Neural progenitor cell (in vitro differentiated cells): ENCODE measurements at places on chromosomes 2 and 18. TPM values are rescaled to one million over a fixed set of nuclear protein-coding genes. Genes with fewer than 3 reads are reported as not detected.

DNA sequence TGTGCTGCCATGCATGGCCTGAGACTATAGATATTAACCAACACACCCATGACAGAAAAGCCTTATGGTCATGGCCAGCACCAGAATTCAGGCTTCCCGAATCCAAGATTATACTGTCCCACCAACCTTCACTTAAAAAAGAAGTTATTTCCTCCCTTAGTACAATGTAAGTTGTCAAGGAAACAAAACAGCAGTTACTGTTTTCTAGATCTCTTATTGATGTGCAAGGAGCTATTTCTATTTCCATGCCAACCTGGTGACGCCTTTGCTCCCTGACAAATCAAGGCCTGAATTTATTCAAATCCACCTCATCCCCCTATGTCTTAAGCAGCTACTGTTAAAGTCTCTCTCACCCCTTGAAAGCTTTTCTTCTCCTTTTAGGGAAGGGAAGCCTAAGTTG, 249.3 kb downstream of the ZNF521 start:
- no peak for DNase-seq

DNA sequence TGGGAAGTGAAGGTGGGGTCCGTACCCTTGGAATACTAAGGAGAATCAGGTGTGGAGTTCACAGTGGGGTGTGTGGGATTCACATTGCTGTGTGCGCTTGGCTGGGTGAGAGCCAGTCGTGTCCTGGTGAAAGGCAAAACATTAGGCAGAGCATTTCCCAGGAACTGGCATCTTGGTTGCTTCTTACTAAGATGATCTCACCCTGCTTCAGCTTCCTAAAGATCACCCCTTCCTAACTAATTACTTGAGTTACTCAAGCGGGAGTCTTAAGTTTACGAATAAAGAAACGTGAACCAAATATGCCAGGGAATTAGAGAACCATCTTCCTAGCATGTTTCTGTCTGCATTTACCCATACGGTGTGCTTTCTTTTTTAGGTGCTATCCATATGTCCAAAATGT, 122.9 kb downstream of the NCK2 start:
- DNase-seq, result no peak

DNA sequence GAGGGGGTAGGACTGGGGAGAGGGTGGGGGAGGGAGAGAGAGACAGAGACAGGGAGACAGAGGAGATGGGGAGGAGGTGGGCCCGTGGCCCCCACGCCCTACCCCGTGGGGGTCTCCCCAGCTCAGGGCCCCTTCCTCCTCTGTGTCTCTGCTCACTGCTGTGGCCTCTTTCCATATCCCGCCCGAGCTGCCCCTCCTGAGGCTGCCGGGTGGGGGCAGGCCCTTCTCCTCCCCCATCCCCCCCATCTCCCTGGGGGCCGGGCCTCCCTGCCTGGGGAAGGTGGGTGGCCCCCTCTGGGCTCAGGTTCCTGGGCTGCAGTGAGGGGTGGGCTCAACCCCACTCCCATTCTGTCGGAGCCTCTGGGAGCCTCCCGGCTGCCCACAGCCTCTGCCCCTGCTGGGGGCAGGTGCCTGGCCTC, 332 bp upstream of the PDCD1 start:
- no peak for DNase-seq

GRCh38 chr18:35506024-35506712, 8.4 kb upstream of the INO80C start:
- no peak for DNase-seq

- DNase-seq, result no peak
These were observed 265.2 kb upstream of the SPHKAP start for GRCh38 chr2:228446734-228447133.

DNA sequence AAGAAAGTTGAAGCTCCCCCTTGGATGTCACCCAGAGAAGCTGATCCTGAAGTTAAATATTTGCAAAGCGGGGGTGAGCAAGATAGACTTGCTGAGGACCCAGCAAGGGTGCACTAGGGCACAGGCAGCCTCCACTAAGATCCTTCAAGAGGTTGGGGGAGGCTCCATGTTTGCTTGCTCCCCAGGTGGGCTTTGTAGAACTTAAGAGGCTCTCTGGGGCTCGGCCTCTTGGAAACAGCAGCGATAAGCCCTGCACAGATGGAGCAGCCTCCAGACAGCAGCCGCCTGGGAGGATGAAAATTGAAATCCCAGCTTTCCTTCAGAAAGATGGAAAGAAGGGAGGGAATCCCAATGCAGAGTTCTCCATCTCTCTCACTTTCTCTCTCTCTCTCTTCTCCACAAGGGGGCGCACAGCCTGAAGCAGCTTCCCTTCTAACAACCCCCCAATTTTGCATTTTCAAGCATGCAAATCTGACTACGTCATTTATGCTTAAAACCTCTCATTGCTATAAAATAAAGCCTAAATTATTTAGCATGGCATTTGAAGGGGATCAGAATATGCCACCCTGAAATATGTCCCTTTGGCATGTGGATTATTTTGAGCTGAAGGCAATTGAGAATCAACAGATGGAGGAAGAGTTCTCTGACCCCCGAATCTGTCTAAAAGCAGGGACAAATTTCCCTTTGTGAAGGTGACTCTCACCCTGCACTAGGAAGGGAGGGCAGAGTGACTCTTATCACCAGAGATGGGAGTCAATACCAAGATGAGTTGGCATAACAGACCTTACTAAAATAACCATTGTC, 185.7 kb upstream of the KLHL29 start:
- DNase-seq, result peak; percentile 46

GRCh38 chr2:25063876-25064660, 22.2 kb downstream of the EFR3B start:
- no peak for DNase-seq

- no peak for DNase-seq
These were observed 9.4 kb upstream of the TXNDC2 start for GRCh38 chr18:9876212-9876866.

DNA sequence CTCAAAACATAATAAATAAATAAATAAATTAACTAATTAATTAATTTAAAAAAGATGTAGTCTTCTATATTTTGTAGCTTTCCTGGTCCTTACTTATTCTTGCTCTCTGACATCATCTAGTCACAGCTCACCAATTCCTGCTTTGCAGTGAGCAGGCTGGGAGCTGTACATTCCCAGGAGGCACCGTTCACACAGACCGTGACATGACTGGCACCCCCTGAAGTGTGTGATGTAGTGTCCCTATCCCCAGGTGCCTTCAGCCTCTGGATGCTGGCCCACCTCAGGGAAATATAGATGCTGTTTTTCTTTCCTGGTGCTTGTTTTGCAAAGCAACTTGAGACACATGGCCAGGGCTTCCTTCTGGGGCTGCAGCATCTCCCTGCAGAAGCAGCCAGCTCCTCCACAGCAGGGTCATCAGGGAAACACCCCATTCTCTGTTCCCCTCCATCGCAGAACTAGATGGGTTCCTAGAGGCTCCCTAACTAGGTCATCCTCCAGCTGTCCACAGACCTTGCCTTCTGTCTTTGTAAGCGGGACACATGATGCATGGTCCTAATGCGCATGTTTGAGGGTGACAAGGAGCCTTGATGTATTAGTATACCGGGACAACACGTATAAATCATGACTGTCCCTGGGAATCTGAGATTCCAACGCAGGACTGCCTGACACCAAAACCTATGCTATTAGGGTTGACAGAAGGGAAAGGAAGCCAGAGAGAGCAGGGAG, 76.4 kb downstream of the RHOB start:
- DNase-seq, result no peak

GRCh38 chr2:150486539-150487484, 655 bp downstream of the RND3 start:
- peak; percentile 66 for DNase-seq

GRCh38 chr18:61464551-61465142, 131.4 kb downstream of the CDH20 start:
- DNase-seq, result no peak

- no peak for DNase-seq
These were observed 54.8 kb downstream of the MBD2 start for GRCh38 chr18:54169431-54170403.

- no peak for DNase-seq
These were observed 348.1 kb downstream of the RNF144A start for GRCh38 chr2:7265286-7265685.

DNA sequence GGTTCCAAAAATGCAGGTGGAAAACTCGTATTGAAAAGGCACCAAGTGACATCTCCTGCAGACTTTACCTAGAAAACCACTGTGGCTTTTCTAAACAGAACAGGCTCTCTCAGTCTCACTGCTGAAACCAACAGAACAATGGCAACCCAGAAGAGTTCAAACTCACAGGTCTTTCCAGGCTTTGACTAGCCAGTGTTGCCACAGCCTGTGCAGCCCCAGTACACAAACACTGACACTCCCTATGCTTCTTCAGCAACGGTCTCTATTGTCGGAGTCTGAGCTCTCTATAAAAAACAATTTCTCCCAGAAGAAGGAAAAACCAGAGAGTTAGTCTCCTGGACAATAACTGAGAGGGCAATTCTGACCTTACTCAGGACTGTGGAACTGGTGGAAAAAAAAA, 87.8 kb upstream of the RNU4ATAC start:
- no peak for DNase-seq

DNA sequence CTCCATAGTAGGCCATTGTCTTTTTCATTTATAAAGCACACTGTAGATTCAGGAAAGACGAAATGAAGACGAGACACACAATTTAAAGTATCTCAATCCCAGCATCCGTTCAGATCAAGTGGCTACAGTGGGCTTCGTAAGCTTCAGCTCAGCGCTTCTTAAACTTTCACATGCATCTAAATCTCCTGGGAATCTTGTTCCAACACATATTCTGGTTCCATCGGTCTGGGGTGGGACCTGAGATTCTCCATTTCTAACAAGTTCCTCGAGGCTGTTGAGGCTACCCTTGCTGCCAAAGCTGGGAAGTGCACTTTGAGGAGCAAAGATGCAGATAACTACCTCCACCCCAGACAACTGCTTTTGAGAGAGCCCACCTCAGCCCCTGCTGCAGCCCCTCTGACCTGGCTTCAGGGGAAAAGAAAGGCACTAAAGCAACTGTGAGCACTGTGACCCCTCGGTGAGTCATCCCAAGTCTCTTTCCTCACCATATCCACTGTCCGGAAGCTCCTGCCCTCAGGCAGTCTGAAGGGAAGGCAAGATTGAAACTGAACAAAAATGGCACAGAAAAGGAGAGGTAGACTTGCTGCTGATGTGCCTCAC, 201.1 kb upstream of the FBXO11 start:
- no peak for DNase-seq

DNA sequence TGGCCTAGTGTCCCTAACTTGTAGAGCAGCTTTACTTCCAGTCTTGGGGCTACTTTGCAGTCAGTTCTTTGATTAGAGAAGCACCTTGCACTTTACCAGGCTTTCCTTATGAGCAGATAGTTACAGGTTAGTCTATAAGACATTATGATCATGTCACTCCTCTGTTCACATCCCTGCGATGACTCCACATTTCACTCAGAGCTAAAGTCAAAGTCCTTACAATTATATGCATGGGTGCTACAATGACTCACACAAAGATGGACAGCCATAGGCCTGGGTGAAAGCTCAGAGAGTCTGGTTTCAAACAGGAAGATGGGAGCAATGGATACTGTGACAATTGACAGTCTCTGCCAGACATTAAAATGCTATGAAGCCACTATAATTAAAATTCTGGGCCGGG, 27.1 kb upstream of the SSB start:
- DNase-seq, result no peak

GRCh38 chr2:63000801-63001200, 49.8 kb upstream of the OTX1 start:
- no peak for DNase-seq

GRCh38 chr2:9156483-9156882, 50.1 kb upstream of the ASAP2 start:
- no peak for DNase-seq

TUBB8B gene
- total RNA-seq, result 0.36 and 0.62 TPM in 2 replicates

AQP12B gene
- total RNA-seq, result not detected in 2 replicates

TP53I3 gene
- 25.8 and 36.5 TPM in 2 replicates for total RNA-seq

MRO gene
- 0.06 TPM in 1 of 2 replicates, not detected in the other for total RNA-seq

NPC1 gene
- 20.9 and 31.4 TPM in 2 replicates for total RNA-seq

C2orf78 gene
- total RNA-seq, result 0.06 and 0.21 TPM in 2 replicates

FSIP2 gene
- 12.7 and 15.9 TPM in 2 replicates for total RNA-seq

FAM110C gene
- 0.50 and 0.65 TPM in 2 replicates for total RNA-seq

GALR1 gene
- not detected in 2 replicates for total RNA-seq

NTSR2 gene
- total RNA-seq, result not detected in 2 replicates
